IPS DF 6.9 (cell line): ENCODE measurements at places on chromosomes 7 and 10.

DNA sequence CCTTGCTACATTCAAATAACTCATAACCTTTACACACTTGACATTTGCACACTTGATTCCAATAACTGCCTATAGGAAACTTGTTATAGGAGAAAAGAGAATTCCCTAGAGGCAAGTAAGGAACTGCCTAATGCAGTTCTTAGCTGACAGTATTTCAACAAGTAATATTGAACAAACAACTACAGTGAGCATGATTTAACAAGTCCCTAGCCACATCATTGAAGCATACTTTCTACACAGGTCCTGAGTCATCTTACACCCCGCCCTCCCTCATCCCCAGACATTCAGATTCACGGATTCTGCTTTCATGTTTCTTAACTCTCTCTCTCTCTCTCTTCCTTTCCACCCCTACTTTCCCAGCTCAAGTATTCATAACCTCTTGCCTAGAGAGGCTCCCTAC, 153.5 kb downstream of the LSM5 start:
- DNase-seq = no peak

DNA sequence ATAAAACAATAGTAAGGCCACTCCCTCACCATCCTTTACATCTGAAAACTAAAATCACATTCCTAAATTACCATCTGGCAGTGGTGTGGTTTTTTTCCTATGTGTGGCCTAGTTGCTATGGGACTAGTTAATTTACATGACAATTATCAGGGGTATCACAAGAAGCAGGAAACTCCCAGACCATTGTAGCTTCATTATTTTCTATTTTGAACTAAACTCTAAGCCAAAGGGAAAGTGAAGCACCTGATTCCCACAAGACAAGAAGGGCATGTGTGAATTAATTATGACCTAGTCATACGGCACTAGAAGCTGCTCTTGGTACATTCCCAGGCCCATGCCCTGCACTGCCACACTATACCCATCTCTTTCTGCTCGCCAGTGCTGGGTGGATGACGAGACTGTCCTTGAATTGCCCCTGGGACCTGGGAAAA, 103.4 kb downstream of the ATXN7L1 start:
- DNase-seq = no peak

DNA sequence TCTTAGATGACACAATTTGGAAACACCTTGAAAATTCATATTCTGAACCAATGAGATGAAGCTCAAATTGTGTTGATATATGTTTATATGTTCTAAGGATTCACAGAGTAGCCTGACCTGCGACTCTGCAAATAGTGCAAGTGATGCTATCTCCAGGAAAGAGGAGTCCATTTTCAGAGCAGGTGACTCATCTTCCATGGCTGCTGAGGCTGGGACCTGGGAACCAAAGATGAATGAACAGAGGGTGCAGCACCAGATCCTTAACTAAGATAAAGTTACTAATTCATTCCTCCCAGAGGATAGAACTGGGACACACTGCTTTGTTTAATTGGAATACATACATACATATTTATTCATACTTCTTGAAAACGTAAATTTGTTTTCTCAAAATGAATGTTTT, 240.6 kb upstream of the SEMA3C start:
- no peak for DNase-seq

GRCh38 chr7:2198206-2198605, 34.5 kb downstream of the MAD1L1 start:
- DNase-seq = no peak

DNA sequence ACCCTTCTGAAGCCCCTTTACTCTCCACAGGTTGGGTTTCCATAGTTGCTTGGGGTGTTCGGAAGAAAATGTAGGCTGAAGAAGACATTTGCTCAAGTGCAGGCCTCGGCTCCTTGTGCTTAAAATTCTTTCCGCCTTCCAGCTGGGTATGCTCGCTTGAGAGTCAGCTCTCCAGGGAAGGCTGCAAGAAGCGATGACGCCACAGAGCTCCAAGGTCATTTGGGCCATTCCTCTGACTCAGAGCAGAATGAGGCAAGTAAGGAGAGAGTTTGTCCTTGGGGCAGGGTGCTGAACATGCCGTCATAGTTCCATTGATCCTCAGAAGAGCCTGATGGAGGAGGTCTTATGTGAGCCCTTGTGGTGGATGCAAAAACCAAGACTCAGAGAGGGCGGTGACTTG, 27.4 kb upstream of the HSPA12A start:
- no peak for DNase-seq

- DNase-seq = no peak
Measured at GRCh38 chr10:109957092-109957797, 33.9 kb upstream of the XPNPEP1 start.

DNA sequence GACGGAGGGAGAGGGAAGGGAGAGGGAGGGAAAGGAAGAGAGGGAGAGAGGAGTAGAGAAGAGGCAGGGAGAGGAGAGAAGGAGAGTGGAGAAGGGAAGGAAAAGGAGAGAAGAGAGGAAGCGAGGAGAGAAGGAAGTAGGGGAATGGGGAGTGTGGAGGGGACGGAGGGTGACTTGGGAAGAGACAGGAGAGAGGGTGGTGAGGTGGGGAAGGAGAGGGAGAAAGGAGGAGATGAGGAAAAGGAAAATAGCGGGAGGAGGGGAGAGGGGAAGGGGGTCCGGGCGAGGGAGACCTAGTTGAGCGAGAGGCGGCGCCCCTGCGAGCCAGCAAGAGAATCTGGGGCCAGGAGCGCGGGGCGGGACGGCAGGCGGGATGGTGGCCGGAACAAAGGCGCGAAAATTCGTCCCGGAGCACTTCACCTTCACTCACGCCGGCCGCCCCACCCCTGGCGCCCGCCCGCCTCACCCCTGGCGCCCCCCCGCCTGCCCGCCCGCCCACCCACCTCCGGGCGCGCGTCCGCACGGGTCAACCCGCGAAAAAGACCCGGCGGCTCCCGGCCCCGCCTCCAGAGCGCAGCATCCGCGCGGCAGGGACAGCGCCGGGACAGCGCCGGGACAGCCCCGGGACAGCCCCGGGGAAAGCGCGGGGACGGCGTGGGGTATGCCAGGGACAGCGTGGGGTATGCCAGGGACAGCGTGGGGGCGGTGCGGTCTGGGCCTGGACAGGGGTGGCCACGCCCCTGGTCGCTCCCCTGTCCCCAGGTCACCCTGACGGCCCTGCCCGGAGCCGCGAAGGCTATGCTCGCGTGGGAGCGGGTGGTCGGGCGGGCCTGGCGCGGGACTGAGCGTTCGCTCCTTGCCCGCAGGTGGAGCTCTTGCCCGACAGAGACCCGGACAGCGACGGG, 4.2 kb downstream of the VSTM2A start:
- DNase-seq = no peak
